ENCODE measurements at places on chromosomes 4 and X. TPM values are rescaled to one million over a fixed set of nuclear protein-coding genes. Genes with fewer than 3 reads are reported as not detected.

The AMER1 gene
- 3.9 TPM for total RNA-seq

The UGT2A1 gene
- not detected for total RNA-seq

DNA sequence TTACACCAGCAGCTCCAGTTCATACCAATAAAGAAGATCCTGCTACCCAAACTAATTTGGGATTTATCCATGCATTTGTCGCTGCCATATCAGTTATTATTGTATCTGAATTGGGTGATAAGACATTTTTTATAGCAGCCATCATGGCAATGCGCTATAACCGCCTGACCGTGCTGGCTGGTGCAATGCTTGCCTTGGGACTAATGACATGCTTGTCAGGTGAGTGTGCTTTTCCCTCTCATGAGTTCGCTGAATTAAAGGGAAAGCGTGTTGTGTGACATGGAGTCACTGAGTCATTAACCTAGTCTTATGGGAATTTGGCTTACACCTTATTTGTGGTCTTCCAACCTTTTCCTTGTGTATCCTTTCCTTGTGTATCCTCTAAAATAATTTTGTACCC, 15.9 kb downstream of the TMEM165 start:
- H3K27ac ChIP-seq: no peak overlapping the region
- H3K4me1 ChIP-seq: peaks cover 6% of the 10 kb centered on the region
- no peaks in the 10 kb centered on the region for H3K27me3 ChIP-seq
- H3K4me3 ChIP-seq: no peak overlapping the region
- DNase-seq: no peak

GRCh38 chr4:74619931-74620702, 174.2 kb downstream of the BTC start:
- no peaks in the 10 kb centered on the region for H3K27me3 ChIP-seq
- no peak for DNase-seq
- H3K27ac ChIP-seq: no peak overlapping the region
- peaks cover 3% of the 10 kb centered on the region for H3K4me1 ChIP-seq
- H3K36me3 ChIP-seq: no peaks in the 10 kb centered on the region
- H3K4me3 ChIP-seq: no peak overlapping the region

DNA sequence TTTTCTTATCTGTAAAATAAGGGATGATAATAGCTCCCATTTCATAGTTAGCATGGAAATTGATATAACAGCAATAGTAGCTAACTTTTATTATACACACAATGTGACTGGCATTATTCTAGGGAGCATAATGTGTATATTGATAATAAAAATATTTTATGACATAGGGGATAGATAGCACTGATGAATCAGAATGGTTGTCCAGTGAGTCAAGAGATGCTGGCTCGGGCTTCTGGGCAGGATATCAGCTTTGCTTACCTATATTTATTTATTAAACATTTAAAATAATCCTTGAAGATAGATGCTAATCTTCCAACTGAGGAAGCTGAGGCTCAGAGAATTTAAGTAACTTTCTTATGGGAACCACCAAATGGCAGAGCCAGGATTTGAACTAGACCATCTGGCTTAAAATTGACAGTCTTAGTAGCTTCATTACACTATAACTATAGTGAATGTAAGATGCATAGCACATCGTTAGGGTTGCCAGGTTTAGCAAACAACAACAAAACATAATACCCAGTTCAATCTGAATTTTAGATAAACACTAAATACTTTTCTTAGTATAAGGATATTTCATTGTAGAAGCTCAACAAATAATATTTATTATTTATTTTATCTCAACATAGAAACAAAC, 2.7 kb downstream of the AFP start:
- no peaks in the 10 kb centered on the region for H3K4me1 ChIP-seq
- no peak for DNase-seq
- H3K27ac ChIP-seq: no peak overlapping the region
- no peaks in the 10 kb centered on the region for H3K27me3 ChIP-seq

DNA sequence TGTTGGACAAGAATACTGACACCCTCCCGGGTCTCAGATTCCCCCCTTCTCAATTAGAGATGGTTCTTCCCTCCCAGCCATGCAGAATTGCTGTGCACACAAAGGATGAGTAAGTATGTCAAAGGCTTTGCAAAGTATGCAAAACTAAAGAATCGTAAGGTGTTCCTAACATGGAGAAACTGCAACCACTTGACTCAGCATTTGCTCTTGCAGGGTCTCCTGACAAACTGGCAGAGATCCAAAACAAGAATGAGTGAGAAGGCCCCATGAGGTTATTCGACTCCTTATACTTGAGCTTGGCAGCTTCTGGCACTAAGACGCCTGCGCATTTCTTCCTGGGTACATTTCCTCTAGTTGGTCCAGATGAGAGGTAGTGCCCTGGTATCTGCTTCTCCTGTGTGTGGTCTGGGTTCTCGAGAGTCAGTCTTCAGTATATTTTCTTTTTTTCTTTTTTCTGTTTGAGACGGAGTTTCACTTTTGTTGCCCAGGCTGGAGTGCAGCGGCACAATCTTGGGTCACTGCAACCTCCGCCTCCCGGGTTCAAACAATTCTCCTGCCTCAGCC, 8.2 kb downstream of the FAM184B start:
- no peaks in the 10 kb centered on the region for H3K27me3 ChIP-seq
- H3K27ac ChIP-seq: no peak overlapping the region
- no peaks in the 10 kb centered on the region for H3K4me1 ChIP-seq
- H3K36me3 ChIP-seq: no peaks in the 10 kb centered on the region
- no peak for DNase-seq

GRCh38 chrX:25034889-25035288, 19.1 kb upstream of the ARX start:
- H3K27ac ChIP-seq: no peak overlapping the region
- no peaks in the 10 kb centered on the region for H3K36me3 ChIP-seq
- no peaks in the 10 kb centered on the region for H3K27me3 ChIP-seq
- DNase-seq: no peak

- H3K4me1 ChIP-seq: peaks cover 9% of the 10 kb centered on the region
- H3K4me3 ChIP-seq: no peak overlapping the region
- no peaks in the 10 kb centered on the region for H3K27me3 ChIP-seq
- DNase-seq: peak; percentile 84
Observed at GRCh38 chr4:2484993-2485392, 16.1 kb downstream of the RNF4 start.

- peaks cover 2% of the 10 kb centered on the region for H3K4me1 ChIP-seq
- no peak for DNase-seq
- no peaks in the 10 kb centered on the region for H3K36me3 ChIP-seq
- H3K27me3 ChIP-seq: no peaks in the 10 kb centered on the region
Observed at GRCh38 chr4:152480901-152481300, 55.0 kb downstream of the FBXW7 start.
